ENCODE measurements at places on chromosomes 16 and 17. TPM values are rescaled to one million over a fixed set of nuclear protein-coding genes. Genes with fewer than 3 reads are reported as not detected.

ELMO3 gene
- 0.56 TPM for total RNA-seq

DNA sequence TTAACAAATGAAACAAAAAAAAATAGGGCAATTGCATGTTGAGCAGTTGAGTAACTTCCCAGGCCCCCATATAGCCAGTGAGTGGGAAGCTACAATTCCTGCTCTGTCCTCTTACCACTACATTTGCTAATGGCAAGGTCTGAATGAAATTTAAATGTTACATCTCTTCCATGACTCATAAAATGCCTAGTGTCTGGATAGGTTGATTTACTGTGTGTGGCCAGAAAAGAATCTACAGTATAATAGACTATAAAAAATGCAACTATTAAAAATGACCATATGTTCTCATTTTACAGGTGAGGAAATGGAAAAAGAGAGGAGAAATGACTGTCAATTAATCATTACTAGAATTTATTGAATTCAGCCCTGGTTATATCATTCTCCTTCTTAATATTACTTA is 1199.3 kb downstream of the CDH11 start:
- DNase-seq = no peak
- H3K4me1 ChIP-seq = no peaks in the 10 kb centered on the region
- H3K4me3 ChIP-seq = no peak overlapping the region
- no peak overlapping the region for H3K27ac ChIP-seq

- no peak for DNase-seq
- H3K27me3 ChIP-seq = no peaks in the 10 kb centered on the region
- peaks cover 7% of the 10 kb centered on the region for H3K4me1 ChIP-seq
- H3K27ac ChIP-seq = no peak overlapping the region
- H3K36me3 ChIP-seq = no peaks in the 10 kb centered on the region
Observed at GRCh38 chr17:73546770-73547536, 97.3 kb downstream of the SDK2 start.

HAGHL gene
- total RNA-seq = 16.4 TPM

DHRS7C gene
- 19.4 TPM for total RNA-seq

PCGF2 gene
- total RNA-seq = 24.3 TPM

RNF43 gene
- total RNA-seq = 4.8 TPM

GRCh38 chr17:56658648-56659047 is 65.1 kb downstream of the NOG start:
- H3K36me3 ChIP-seq = no peaks in the 10 kb centered on the region
- no peaks in the 10 kb centered on the region for H3K4me1 ChIP-seq
- H3K27me3 ChIP-seq = no peaks in the 10 kb centered on the region
- H3K27ac ChIP-seq = no peak overlapping the region
- no peak for DNase-seq
- H3K4me3 ChIP-seq = no peak overlapping the region

DNA sequence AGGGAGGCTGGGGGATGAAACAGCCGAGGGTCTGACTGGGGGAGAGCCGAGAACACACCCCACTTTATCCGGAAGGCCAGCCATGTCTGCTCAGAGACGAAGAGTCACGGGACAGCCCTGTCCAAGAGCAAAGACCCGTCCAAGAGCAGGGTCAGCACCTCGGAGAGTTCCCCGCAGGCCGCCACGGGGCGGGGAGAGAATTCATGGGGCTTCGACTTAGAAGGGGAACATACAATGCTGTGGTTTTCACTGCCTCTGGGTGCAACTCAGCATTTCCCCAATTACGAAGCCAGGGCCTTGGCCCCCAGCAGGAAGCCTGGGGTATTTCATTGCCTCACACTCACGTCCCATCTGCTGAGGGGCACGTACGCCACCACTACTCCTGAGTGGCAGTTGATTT is 59.3 kb downstream of the JPH3 start:
- H3K36me3 ChIP-seq = no peaks in the 10 kb centered on the region
- H3K27me3 ChIP-seq = peaks cover 16% of the 10 kb centered on the region
- H3K4me1 ChIP-seq = no peaks in the 10 kb centered on the region
- H3K4me3 ChIP-seq = no peak overlapping the region
- DNase-seq = peak; percentile 48

- no peaks in the 10 kb centered on the region for H3K27me3 ChIP-seq
- DNase-seq = no peak
- H3K27ac ChIP-seq = no peak overlapping the region
Observed at GRCh38 chr16:9661336-9662017, 520.8 kb downstream of the GRIN2A start.

GRCh38 chr16:6600167-6600566 is 732.5 kb upstream of the RBFOX1 start:
- no peak for DNase-seq
- no peaks in the 10 kb centered on the region for H3K27me3 ChIP-seq
- H3K27ac ChIP-seq = no peak overlapping the region

CDRT4 gene
- total RNA-seq = 0.66 TPM

ITGAD gene
- not detected for total RNA-seq

DNA sequence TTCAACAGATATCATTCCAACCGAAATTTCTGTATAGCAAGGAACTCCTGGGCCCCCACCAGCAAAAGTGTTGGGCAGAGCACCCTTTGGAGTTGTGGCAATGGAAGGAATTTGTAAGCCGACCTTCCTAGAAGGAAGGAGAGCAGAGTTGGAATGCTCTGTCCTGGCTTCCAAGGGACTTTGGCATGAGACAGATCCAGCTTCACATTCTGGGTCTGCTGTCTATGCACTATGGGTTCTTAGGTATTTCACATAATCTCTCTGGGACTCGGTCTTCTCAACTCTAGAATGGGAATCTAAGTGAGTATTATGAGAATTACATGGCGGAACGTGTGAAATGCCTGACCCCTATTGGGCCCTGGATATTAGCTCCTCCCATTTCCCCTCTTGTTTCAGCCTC is 63.2 kb upstream of the MARCHF10 start:
- no peaks in the 10 kb centered on the region for H3K4me1 ChIP-seq
- H3K36me3 ChIP-seq = no peaks in the 10 kb centered on the region
- no peak overlapping the region for H3K27ac ChIP-seq
- DNase-seq = no peak
- H3K4me3 ChIP-seq = no peak overlapping the region

- no peak for DNase-seq
Observed at GRCh38 chr17:34582185-34582900, 3.0 kb downstream of the TMEM132E start.

DNA sequence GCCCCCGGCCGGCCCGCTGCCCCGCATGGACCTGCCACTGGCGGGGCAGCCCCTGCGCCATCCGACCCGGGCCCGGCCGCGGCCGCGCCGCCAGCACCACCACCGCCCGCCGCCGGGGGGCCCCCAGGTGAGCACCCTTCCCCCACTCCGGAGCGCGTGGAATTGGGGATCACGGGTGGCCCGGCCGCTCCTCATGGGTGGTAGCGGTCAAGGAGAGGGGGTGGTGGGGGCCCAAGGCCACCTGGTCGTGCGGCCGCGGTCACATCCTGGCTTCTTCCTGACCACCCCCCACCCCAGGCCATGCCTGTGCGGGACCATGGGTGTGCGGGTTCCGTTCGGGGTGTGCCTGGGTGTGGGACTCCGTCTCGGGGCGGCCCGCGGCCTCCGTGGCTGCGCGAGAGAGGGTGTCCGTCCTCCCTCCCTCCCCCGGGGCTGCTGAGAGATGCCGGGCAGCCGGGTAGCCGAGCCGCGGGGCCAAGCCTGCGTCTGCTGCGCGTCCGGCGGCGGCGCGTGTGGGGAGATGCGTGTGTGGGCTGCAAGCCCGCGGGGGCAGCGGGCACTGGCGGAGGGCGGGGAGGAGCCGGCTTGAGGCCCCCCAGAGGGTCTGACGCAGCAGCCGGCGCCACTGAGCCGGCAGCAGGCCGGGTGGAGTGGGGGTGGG is 6.8 kb downstream of the ACD start:
- DNase-seq = no peak
- peaks cover 12% of the 10 kb centered on the region for H3K4me1 ChIP-seq
- peaks cover 47% of the 10 kb centered on the region for H3K27me3 ChIP-seq
- peak overlapping the region; percentile 44 for H3K4me3 ChIP-seq
- H3K27ac ChIP-seq = no peak overlapping the region

DNA sequence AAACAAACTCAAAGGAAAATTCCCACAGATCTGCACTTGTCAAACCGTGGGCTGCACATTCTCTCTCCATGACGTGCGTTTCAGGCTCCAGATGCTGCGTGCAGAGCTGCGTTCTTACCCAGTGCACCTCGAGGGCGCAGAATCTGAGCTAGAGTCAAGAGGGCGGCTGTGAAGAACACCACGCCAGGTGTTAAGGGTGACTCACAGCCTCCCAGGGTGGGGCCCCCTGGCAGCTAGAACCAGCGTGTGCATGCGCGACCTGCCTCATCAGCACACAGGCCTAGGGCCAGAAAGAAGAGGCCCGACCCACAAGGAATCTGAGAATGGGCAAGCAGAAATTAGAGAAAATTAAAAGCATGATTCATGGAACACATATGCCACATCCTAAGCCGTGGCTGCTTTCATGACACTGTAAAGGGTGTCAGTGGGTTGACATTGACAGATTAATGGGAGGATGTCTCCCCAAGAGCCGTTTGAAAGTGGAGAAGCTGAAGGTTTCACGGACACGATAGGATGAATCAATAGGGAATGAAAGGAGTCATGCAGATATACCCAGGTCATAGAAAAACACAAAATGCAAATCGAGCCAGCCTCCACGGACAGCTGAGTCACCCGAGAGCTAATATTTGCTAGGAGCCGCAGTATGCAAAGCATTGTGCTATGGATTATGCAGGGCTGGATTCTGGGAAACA is 29.0 kb downstream of the MARCHF10 start:
- H3K27me3 ChIP-seq = no peaks in the 10 kb centered on the region
- DNase-seq = no peak
- no peak overlapping the region for H3K4me3 ChIP-seq
- H3K27ac ChIP-seq = no peak overlapping the region

DNA sequence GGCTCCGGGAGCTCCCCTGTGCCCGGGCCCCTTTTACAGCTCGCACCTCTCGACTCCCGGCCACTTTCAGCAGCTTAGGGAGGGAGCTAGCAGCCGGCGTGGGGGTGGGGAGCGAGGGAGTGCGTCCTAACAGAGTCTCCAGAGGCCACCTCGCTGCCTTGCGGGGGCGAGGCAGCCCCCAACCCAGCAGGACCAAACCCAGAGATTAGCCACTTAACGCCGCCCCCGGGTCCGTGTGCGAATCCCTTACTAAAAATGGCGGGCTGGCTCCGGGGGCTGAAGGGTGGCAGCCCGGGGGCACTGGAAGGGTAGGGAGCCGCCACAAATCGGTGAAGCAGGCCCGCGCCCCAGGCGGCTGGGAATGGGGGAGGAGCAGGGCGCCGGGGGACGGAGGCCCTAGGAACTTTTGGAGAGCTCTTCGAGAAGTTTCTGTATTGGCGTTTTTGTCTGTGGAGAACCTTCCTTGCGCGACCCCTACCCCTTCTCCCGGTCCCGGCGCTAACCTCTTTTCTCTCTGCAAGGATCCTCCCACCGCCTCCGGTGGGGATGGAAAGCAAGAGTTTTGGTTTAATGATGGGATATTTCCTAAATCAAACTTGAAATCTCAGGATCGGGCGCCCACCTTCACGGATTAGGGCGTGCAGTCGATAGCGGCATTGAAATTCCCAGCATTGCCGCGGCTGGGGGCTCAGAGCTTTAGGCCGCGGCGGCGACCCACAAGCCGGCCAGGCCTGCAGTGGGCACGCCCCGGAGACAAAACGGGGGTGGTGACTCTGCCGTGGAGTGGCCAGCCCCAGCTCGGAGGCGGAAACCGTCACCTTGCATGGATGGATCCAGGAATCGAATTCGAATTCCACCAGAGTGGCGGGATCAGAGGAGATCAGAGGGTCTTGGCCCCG is 793 bp upstream of the IRX3 start:
- peaks cover 61% of the 10 kb centered on the region for H3K27me3 ChIP-seq
- H3K4me1 ChIP-seq = peaks cover 11% of the 10 kb centered on the region
- peak overlapping the region; percentile 60 for H3K27ac ChIP-seq
- peak overlapping the region; percentile 68 for H3K4me3 ChIP-seq
- H3K36me3 ChIP-seq = peaks cover 5% of the 10 kb centered on the region

- DNase-seq = no peak
- no peak overlapping the region for H3K4me3 ChIP-seq
- no peaks in the 10 kb centered on the region for H3K27me3 ChIP-seq
Observed at GRCh38 chr16:68752602-68753001, 15.5 kb downstream of the CDH1 start.

SLC52A1 gene
- not detected for total RNA-seq

DNA sequence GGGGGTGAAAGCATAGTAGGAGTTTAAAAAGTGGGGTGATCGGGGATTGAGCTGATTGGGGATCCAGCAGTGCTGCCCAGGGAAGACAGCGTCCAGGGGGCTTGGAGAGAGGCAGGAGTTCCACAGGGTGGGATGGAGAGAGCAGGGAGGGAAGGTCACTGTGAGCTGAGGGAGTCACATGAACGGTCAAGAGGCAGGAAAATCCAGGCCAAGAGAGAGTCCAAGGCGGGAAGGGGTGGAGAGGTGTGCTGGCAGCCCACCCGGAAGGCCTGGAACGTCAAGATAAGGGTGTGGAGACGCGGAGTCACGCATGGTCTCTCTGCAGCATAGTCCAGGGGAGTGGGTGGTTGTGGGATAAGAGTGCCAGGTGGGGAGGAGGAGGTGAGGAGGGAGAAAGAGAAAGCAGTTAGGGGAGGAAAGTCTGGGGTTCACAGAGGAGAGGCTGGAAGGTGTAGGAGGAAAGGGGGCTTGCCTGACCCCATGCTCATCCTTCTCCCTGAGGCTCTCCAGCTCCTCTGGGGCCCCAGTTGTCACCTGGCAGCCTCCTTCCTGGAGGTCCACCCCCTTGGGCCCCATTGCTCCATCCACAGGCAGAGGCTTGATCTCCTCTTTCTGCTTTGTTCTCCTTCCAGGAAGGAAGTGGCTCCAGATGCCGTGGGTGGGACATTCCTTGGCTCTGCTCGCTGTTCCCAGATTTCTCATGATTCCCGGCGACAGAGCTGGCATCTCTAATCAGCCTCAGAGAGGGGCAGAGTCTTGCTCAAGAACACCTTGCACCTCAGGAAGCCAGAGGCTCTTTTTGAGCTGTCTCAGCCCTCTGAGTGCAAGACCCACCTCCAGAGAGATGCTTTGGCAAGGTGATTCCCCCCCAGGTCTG is 28.7 kb downstream of the CCR7 start:
- H3K36me3 ChIP-seq = no peaks in the 10 kb centered on the region
- peak overlapping the region; percentile 98 for H3K27ac ChIP-seq
- H3K4me3 ChIP-seq = no peak overlapping the region
- DNase-seq = peak; percentile 79

GRCh38 chr17:27217631-27218030 is 76.3 kb upstream of the WSB1 start:
- no peak overlapping the region for H3K27ac ChIP-seq
- DNase-seq = no peak
- H3K36me3 ChIP-seq = no peaks in the 10 kb centered on the region
- no peak overlapping the region for H3K4me3 ChIP-seq

- H3K27me3 ChIP-seq = no peaks in the 10 kb centered on the region
- DNase-seq = no peak
- H3K27ac ChIP-seq = no peak overlapping the region
Observed at GRCh38 chr17:71334048-71334751, 786.6 kb upstream of the SOX9 start.

GRCh38 chr16:67336116-67336515 is 9.5 kb downstream of the LRRC36 start:
- no peaks in the 10 kb centered on the region for H3K4me1 ChIP-seq
- no peaks in the 10 kb centered on the region for H3K36me3 ChIP-seq
- DNase-seq = no peak
- no peaks in the 10 kb centered on the region for H3K27me3 ChIP-seq
- H3K27ac ChIP-seq = no peak overlapping the region
- no peak overlapping the region for H3K4me3 ChIP-seq

PIRT gene
- total RNA-seq = not detected

GRCh38 chr17:59105852-59106462 is 723 bp downstream of the TRIM37 start:
- peaks cover 8% of the 10 kb centered on the region for H3K36me3 ChIP-seq
- no peaks in the 10 kb centered on the region for H3K27me3 ChIP-seq
- H3K27ac ChIP-seq = peak overlapping the region; percentile 94
- H3K4me1 ChIP-seq = peaks cover 19% of the 10 kb centered on the region

HOXB8 gene
- not detected for total RNA-seq

GRCh38 chr16:24540602-24541210 is 1.3 kb downstream of the RBBP6 start:
- H3K4me1 ChIP-seq = peaks cover 39% of the 10 kb centered on the region
- peak overlapping the region; percentile 99 for H3K4me3 ChIP-seq
- no peaks in the 10 kb centered on the region for H3K36me3 ChIP-seq

Data from heart left ventricle (tissue), 16 donors.